Heart right ventricle (tissue), 16 donors: ENCODE measurements at places on chromosomes 6 and 20. TPM values are rescaled to one million over a fixed set of nuclear protein-coding genes. Genes with fewer than 3 reads are reported as not detected.
A peak's percentile ranks its signal among the peaks of the same experiment; 100 is the strongest.

The OPRM1 gene
- not detected for total RNA-seq

The ECT2L gene
- total RNA-seq = 3.3 TPM

DNA sequence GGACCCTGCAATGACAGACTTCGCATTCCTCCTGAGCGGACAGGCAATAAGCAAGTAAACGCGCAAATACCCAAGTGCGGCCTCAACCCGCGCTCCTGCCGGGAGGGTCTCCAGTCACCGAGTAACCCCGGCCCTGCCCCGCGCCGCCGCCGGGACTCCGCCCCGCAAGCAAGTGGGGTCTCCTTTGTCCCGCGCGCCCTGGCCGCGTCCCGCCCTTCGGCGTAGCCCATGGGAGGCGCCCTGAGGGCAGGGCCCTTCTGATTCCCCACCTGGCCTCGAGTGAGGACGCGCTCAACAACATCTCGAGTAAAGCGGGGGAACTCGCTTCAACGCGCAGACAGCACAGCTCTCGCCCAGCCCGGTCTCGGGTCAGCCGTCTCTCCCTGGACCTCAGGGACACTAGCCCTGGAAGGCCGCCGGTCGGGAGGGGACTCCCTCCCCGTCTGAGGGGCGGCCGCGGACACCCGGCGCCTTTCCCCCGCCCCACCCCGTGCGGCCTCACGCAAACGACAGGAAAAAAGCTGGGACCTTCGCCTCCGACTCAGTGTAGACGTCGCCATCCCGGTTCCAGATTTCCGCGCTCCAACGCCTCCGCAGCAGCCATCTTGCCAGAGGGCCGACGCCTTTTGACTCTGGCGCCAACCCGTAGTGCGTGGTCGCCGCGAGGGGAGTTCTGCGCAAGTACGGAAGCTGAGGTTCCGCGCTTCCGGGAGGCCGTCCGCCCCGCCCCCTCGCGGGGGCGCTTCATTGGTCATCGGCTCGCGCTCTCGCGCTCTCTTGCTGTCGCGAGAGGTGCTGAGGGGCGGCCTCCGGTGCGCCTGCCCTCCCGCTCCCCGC, 461 bp upstream of the GID8 start:
- DNase-seq = peak; percentile 98

- no peak for DNase-seq
These were observed 1.1 kb upstream of the HLA-C start for GRCh38 chr6:31272836-31273626.

- DNase-seq = no peak
These were observed 67.4 kb upstream of the RUNX2 start for GRCh38 chr6:45260696-45261095.

DNA sequence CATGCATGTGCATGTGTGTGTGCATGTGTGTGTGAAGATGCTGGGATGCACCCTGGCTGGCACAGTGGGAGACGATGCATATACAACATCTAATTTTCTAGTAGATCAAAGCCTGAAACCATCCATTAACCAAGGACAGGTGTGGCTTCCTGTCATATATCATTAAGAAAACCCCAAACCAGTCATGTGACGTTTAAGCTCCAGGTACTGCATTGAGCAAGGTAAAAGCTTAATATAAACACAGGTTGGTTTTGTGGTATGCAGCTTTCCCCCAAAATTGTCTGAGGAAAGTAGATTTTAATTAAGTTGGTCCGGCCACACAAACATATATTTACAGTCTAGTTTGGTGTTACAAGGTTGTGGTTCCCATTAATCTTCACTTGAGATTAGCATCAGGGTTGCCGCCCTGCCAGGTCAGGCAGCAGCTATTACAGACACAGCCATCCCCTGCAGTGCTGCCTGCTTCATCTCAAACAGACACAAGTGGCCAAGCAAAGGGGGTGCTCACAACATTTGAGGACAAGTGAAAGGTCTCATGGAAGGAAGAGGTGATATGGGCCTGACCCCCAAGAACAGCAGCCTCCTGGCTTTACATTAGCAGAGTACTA, 48.6 kb upstream of the NAA20 start:
- no peak for DNase-seq

DNA sequence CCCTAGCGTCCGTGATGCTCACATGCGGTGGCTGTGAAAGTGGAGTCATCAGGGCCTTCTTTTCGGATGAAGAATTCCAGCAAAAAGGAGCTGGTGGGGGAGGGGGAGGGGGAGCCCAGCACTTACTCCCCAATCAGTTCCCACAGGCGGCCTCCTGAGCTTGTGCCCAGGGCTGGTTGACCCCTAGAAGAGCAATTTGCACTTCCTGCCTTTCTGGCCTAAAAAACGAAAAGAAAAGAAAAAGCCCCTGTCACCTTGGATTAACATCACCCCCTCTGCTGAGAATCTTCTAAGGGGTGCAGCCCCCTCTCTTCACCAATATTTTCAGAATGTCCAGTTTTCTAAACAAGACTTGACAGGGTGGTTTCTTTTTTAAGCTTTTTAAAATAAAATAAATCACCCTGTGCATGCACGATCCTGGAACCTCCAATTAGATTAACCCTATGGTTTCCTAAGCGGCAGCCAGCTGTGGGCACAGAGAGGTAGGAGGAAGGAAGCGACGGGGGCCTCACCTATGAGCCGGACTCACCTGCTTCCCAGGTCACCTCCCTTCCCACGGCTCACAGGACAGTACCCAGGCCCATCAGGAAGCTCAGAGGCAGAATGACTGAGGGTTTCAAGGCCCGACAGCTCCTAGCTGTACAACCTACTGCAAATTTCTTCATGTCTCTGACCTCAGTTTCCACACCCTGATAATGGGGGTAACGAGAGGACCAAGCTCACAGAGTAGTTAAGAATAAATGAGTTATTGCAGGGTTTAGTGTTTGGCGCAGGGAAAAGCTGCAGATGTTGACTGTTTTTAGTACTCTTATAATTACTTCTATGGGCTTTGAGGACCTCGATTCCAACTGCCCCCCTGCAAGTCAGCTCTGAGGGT, 10.5 kb upstream of the TGM2 start:
- DNase-seq = no peak

DNA sequence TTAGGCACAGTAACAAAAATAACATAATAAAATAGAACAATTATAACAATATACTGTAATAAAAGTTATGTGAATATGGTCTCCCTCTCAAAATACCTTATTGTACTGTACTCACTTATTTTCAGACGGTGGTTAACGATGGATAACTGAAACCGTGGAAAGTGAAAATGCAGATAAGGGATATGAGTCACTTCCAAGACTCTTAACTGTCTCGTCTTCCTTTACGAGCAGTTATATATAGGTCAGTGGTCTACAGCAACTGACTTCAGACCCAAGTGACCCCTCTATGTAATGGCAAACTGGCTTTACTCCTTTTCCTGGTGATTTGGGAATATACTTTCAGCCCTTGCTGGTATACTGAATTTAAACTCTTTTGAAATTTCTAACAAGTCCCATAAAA, 261.4 kb downstream of the SLC35F1 start:
- no peak for DNase-seq

DNA sequence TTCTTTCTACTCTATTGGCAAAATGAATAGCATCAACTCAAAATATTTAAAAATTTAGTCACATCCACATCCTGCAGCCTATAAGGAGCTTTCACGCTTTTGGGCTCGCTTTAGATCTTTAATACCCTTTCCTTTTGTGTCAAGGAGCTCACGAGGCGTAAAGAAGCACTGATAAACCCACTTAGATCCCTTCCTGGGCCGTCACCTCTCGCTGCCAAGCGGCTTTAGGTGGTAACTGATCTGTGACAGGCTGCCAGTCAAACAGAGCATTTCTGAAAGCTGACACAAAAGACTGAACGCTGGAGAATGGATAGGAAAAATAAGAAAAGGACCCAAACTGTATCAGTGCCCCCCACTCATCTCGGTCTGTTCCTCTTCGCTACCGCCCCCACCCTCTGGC, 385.7 kb upstream of the MMS22L start:
- DNase-seq = peak; percentile 14

DNA sequence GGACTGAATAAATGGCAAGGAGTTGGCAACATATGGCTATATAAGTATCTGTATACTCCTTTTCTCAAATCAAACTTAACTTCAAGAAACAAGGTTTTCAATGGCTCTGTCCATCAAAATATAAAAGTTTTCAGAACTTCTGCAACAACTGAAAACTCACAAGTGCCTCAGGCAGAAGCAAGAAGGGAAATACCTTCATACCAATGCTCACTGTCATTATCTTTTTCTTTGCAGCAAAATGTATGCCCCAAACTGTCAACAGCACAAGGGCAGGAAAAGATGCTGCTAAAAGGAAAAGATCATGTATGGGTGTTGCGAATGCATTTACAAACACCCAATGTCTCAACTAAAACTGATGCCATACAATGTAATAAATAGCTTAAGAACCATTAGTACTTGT, 45.9 kb downstream of the PTPRK start:
- DNase-seq = no peak
